ENCODE measurements at places on chromosomes 5 and 9.

GRCh38 chr9:131669269-131670157, 70.4 kb downstream of the RAPGEF1 start:
- no peak for DNase-seq

DNA sequence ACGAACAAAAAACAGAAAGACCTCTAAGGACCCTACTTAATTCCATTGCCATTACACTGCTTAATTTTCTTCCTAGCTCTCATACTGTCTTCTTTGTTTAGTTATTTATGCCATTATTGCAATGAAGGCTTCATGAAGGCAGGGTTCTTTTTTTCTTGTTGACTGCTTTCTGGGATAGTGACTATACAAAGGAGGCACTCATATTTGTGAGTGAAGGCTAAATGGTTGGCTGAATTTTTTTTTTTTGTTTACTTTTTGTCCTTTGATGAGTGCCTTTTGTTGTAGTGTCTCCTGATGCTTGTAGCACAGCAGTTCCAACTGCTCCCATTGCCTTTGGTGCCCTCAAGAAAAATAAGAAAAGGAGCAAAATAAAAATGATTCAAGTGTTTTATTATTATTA, 17.8 kb downstream of the CTNNA1 start:
- DNase-seq = no peak

DNA sequence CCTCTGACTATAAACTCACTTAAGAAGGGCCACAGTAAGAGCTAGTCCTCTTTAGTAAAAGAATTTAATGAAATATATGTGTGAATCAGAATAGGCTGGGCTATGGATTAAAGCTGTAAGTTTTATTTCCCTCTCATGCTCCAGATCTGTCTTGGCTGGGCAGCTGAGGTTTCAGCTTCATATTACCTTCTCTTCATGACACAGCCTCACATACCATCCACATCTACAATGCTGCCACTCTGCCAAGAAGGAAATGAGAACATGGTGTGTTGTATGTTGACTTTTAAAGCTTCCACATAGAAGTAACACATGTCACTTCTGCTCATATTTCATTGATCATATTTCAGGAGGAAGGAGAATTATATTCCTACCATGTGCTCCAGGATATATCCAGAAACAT, 776.0 kb upstream of the ACO1 start:
- no peak for DNase-seq

GRCh38 chr5:41637424-41637823, 127.0 kb upstream of the PLCXD3 start:
- DNase-seq = no peak

DNA sequence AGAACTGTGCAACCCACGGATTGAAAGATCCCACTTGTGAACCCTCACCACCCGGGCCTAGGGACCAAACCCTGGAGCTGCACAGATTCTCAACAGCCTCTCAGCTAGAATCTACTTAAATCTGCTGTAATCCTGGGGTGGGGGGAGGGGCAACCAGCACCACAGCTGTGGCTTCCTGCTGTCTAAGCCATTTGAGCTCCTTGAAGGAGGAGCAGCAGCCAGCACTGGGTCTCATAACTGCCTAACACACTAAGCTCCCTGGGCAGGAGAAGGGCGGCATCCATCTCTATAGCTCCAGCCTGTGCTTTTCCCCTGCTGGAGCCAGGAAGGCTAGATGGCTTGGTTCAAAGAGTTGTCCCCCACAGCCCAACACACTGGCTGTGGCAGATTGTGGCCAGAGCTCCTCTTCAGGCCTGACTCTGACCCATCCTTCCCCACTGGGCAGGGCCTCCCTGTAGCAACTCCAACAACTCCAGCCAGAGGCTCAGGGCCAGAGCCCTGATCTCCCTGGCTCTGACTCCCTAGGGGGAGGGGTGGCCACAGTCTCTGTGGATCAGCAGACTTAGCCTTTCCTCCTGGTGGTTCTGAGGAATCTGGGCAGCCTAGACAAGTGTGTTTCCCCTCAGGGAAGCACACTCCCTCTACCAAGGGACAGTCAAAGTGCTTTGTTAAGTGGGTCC, 72.0 kb upstream of the C9orf72 start:
- DNase-seq = no peak

GRCh38 chr9:32344551-32345182, 39.8 kb upstream of the ACO1 start:
- DNase-seq = no peak
